Head of caudate nucleus (tissue), 42 donors: ENCODE measurements at places on chromosomes 2 and 18.
A peak's percentile ranks its signal among the peaks of the same experiment; 100 is the strongest.

DNA sequence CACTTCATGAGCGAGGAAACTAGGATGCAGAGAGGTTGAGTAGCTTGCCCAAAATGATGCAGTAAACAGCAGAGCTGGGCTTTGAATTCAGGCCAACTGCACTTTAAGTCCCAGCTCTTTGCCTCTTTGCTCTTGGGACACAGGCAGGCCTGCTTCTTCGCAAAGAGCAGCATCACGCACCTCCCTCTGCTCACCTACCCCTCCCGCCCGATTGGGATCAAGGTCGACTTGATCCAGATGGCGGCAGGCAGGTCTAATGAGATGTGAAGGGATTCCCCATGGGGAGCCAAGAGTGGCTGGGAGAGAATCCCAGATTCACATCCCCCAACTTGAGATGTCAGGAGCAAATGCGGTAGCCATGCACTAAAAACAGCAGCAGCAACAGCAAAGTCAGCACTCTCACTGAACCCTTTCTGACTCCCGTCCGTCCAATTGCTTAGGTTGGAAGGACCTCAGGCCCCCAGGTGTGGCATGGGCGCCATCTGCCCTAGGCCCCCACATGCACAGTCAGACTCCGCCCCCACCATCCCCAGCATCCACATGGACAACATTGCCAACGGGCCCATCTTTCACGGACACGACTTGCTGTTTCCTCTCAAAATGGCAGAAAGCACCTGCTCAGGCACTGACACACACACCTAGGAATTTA lies 84.3 kb upstream of the MAP4K4 start:
- DNase-seq, result no peak

GRCh38 chr18:56844556-56844955 lies 193.4 kb downstream of the WDR7 start:
- DNase-seq, result no peak

GRCh38 chr2:170895023-170895757 lies 33.9 kb upstream of the GORASP2 start:
- no peak for DNase-seq

- no peak for DNase-seq
These were observed 47.8 kb downstream of the FAM168B start for GRCh38 chr2:131045286-131046027.

GRCh38 chr18:2982022-2982421 lies 30.9 kb downstream of the LPIN2 start:
- DNase-seq, result no peak

DNA sequence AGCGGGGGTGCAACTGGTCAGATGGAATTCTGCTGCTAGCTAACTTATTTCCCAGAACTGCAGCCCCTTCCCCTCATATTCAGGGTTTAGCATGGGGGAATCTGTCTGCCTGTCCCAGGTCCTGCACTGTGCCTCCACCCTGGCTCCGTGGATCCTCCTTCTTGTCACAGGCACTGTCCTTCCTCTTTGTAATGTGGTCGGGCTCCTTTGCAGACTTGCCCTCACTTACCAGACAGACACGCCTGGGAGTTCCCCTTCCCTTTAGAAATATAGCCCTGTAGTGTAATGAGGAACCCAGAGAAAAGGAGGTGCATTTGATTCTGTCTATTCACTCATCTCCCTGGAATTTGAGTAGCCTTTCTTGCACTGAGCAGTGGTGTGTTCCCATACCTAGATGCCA lies 108.7 kb downstream of the TRIM43 start:
- DNase-seq, result peak; percentile 17

- peak; percentile 51 for DNase-seq
These were observed 95.9 kb upstream of the HDAC4 start for GRCh38 chr2:239496700-239497099.

- no peak for DNase-seq
These were observed 2.0 kb downstream of the DLX1 start for GRCh38 chr2:172087207-172087779.

- no peak for DNase-seq
These were observed 102.0 kb downstream of the RIT2 start for GRCh38 chr18:43013486-43013885.

DNA sequence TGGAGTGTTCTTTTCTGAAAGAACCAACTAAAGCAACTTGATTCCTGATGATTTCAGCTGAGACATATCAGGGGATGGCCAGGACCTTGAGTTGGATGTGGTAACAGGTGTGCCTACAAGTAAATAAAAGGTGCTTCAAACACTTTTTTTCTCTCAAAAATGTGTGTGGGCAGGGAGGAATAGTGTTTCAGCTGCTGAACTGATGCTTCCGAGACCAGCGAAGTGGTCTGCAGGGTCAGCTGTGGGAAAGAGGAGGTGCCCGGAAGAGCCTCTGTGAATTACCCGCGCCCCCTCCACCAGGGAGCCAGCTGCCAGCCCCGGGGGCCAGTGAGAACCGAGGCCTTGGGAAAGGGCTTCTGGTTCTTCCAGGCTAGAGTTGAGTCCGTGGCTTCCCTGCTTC lies 249.3 kb downstream of the GBX2 start:
- DNase-seq, result no peak

DNA sequence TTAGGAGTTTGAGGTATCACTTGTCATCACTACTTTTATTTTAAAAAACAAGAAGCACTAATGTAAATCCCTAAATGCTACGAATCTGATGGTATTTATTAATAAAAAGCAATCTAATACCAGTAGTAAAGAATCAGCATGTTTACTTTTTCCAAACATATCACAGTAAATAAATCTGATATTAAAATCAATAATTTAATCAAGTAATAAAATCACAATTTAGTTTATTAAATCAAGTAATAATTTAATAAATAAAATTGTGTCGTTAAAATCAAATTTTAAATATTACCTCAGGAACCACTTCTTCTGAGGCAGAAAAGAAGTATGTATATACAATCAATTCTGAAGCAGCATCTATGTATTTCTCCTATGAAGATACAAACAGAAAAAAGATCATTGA lies 18.0 kb downstream of the TMX3 start:
- DNase-seq, result no peak

DNA sequence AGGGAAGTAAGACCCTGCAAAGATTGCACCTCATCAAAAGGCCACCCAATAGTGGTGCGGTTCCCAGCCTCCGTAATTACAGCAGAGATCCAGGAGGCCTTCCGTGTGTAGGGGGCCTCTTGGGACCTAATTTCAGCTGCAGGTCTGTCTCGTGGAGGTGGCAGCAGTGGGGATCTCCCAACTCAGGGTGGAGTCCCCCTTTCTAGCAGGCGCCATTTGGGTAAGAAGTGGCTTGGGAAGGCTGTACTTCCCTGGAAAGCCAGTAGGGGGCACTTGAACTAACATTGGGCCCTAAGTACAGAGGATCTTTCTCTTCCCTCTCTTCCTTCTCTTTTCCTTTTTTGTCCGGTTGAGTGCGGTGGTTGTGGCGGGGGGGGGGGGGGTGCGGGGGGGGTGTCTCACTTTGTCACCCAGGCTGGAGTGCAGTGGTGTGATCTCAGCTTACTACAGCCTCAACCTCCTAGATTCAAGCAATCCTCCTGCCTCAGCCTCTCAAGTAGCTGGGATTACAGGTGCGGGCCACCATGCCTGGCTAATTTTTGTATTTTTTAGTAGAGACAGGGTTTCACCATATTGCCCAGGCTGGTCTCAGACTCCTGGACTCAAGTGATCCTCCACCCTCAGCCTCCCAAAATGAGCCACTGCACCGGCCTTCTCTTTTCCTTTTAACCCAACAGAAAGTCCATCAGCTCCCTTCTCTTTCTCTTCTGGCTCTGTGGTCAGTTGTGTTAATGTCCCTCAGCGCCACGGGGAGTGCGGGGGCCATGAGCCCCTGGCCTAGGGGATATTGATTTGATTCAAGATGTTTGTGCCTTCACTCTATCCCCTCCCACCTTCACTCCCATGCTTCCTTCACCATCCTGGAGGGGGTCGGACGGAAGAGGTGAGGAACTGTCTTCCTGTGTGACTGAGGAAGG lies 32.0 kb downstream of the CENPO start:
- DNase-seq, result peak; percentile 44

- DNase-seq, result no peak
These were observed 1183.2 kb upstream of the ACVR2A start for GRCh38 chr2:146661473-146662096.
